Natural killer cell treated with Interleukin-12 subunit alpha and Interleukin-12 subunit beta and Interleukin-15 and Interleukin-18, amount 100 ng/mL, for 72 hours (primary cell): ENCODE measurements at places on chromosomes 7 and 10.

- DNase-seq = no peak
Observed at GRCh38 chr10:49012603-49013002, 73.0 kb upstream of the LRRC18 start.

- no peak for DNase-seq
Observed at GRCh38 chr10:82089327-82089726, 214.3 kb downstream of the NRG3 start.

DNA sequence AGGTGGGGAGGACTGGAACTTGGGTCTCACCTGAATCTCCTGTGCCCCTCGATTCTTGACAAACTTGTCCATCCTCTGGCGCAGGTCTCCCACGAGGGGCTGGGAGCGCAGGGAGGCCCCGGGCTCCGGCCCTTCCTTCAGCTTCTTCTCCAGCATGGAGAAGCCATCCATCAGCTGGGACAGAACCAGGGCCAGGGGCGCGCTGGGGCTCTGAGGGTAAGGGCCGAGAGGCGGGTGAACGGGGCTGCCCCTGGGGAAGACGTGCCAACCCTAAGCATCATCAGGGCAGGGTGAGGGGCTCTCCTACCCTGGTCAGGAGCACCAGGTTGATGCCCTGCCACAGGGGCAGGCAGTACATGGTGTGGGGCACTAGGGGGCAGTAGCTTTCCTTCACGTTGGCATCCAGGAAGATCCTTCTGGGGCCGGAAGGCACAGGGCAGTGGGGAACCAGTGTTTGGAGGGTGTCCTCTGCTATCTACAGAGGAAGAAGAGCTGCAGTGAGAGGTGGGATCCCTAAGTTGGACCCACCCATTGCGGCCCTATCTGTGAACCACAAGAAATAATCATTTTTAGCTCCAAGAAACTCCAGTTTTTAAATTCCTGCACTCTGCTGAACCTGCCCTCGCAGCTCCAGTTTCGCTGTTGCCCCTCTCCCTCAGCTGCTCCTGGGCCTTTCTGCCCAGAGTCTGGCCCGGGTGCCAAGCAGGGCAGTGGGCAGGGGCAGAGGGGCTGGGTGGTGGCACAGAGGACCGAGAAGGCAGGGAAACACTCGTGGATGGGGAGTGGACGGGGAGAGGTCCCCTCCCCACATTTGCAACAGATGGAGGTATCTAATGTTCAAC is 10.8 kb upstream of the PYROXD2 start:
- DNase-seq = no peak

DNA sequence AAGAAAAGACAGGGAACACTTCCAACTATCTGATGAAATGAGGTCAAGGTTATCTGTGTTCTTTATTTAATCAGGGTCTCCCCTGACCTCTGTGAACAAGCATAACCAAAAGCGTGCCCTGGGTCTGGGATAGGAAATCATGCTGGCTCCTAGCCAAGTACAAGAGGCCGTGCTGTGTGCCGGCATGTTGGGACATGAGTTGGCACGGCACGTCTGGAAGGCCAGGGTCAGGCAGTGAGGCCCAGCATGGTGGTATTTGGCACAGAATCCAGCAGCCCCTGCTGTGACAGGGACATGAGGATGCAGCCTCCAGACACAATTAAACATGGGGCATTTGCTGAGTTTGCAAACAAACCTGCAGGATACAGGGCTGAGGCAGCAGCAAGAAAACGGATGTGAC is 320.4 kb downstream of the PLXNA4 start:
- no peak for DNase-seq

- DNase-seq = no peak
Observed at GRCh38 chr10:52322936-52323335, 8.9 kb downstream of the DKK1 start.

DNA sequence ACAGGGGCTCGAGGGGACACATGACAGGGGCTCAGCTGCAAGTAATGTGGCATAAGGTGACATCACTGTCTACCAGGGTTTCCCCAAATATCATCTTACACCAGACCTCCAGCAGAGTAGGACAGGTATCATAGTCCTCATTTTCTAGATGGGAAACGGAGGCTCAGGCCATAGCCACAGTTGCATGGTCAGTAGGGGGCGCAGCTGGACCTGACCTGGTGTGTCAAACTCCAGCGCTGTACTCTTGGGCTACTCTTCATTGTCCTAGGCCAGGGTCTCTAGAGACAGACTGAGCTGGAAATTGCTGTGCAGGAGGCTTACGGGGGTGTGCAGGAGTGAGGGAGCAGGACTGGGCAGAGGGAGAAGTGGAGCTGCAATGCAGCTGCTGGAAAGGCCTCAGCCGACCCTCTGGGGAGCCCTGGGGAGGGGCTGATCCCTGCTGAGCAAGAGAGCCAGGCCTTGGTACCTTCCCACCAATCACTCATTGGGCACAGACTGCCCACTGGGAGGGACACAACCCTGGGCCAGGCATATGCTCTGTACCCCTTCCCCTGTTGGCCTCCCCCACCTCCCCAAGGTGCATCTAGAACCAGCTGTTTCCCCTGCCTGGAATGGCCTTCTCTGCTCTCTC is 89.9 kb downstream of the CDH23 start:
- DNase-seq = no peak

DNA sequence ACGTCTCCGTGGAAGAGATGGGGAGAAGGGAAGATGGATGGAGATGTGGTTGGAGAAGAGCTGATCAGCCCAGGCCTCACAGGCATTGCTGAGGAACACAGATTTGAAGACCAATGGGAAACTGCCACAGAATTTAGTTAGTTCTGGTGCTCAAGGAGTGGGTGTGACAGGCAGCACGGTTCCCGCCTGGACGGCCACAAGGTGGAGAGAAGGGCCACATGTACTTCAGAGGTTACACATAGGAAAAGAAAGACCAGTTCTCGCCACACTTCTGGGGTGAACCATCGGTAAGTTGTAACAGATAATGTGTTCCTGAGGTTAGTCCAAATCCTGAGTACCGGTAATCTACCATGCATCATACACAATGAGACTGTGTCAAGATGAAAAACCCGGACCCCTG is 29.5 kb upstream of the GJD4 start:
- no peak for DNase-seq

DNA sequence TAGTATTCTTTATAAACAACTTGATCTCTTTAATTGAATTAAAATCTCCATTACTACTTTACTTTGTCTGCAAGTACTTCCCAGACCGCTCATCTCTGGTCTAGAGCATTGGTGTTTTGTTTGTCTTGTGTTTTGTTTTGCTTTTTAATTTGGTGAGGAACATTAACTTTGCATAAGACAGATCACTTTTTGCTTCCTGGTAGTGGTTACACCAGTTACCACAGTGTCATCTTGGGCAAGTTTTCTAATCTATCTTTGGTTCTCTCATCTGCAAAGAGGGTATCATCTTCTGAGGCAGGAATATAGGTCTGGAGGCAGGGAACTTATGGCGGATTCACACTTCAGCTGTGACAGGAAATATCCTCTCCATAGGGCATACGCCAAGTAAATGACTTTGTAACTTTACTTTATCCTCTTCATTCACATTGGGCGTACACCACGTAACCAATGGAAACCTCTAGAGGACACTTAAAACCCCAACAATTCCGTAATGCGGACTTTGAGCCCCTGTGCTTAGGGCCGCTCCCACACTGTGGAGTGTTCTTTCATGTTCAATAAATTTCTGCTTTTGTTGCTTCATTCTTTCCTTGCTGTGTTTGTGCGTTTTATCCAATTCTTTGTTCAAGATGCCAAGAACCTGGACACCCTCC is 83.2 kb upstream of the JAZF1 start:
- no peak for DNase-seq

DNA sequence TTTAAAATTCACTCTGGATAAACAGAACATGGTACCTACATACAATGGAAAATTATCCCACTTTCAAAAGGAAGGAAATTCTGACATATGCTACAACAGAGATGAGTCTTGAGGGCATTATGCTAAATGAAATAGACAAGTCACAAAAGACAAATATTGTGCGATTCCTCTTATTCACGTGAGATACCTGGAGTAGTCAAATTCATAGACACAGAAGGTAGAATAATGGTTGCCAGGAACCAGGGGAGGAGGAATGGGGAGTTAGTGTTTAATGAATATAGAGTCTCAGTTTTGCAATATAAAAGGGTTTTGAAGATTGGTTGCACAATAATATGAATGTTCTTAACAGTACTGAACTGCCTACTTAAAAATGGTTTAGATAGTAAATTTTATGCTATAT is 69.8 kb upstream of the WAC start:
- no peak for DNase-seq

GRCh38 chr10:23362069-23362830 is 17.7 kb upstream of the C10orf67 start:
- DNase-seq = no peak

GRCh38 chr7:130441408-130441869 is 623 bp upstream of the CEP41 start:
- DNase-seq = no peak

DNA sequence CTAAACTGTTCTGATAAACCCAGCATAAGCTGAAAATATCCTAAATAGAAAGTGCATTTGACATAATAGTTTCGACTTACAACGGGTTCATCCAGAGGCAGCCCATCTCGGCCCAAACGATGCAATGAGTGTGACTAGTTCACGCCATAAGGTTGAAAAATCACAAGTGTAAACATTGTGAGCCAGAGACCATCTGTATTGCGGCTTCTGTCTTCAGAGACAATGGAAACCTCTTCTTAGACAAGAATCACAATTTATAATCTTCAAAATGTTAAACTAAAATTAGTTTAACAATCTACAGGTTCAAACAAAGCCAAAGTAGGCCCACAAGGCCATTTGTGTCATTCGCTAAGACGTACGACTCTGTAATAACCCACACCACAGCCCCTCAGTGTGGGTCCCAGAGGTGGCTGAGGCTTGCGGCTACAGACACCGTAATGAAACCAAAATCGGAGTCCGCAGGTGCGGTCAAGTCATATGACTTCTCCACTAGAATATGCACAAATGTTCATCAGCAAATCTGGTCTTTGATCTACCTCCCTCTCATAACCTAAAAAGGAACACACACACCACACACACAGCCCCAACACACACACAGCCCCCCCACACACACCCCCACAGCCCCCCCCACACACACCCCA is 81.8 kb downstream of the DIP2C start:
- no peak for DNase-seq

GRCh38 chr10:106360870-106361269 is 803.6 kb downstream of the SORCS1 start:
- DNase-seq = no peak

- DNase-seq = no peak
Observed at GRCh38 chr7:21367537-21367936, 60.3 kb upstream of the SP4 start.

- DNase-seq = no peak
Observed at GRCh38 chr10:128420623-128421022, 294.4 kb upstream of the MKI67 start.

DNA sequence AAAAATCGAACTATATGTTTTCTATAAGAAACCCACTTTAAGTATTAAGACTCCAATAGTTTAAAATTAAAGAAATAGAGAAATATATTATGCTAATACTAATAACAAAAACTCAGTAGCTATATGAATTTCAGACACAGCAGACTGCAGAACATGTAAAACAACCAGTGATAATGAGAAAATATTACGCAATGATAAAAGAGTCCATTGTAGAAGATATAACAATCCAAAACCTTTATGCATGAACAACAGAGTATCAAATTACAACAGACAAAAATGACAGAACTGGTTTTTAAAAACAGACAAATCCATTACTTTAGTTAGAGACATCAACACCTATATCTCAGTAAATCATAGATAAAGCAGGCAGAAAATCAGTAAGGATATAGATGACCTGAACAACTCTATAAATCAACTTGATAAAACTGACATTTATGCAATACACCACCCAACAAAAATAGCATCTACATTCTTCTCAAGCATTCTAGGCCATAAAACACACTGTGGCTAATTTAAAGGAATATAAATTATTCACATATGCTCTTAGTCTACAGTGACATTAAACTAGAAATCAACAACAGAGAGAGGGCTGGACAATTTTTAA is 669.5 kb upstream of the GHITM start:
- no peak for DNase-seq

DNA sequence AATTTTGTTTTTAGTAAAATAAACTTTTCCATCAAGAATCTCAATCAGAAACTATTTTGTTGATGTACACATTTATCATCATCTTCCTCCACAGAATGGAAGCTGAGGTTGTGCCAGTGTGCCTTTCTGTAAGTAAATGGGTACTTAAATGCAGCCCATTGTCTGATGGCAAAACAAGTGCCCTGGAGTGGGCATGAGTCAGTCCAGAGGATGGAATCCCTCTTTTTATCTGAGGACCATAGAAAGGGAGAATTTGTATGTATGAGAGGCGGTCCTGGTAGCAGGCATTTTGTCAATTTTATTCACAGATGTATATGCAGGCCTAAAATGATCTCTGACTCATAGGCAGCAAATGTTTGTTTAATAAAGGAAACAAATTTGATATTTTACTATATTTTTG is 102.1 kb upstream of the MAGI2 start:
- DNase-seq = no peak

DNA sequence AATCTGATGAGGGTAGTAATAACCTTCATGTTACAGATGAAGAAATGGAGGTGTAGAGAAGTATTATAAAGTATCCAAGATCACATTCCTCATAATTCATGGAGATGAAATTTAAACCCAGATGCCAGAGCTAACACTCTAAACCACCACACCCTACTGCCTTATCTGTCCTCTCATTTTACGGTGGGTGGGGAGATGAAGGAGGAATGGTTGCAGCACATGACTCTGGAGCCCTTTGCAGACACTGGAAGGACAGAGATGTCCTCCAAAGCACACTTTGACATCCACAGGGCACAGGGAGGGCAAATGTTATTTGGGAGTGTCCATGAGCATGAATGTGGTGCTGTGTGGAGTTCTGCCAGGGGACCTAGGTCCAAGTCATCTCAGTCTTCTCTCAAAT is 1.1 kb downstream of the PLEKHS1 start:
- DNase-seq = no peak

DNA sequence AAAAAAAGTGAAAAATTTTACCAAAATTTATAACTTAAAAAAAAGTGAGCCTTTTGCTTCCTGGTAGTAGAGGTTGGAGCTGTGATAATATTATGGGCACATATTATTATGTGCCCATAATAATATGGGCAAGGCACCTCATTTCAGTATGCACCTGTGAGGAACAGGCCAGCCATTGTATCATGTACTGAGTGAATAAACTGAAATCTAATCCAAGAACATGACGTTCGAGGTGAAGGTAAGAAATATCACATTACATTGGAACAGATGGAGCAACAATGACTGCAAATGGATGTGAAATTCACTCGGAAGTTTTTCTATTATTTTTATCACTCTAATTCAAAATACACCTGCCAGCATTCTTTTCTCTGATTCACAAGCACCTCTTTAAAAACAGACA is 216.0 kb downstream of the KLF6 start:
- no peak for DNase-seq

DNA sequence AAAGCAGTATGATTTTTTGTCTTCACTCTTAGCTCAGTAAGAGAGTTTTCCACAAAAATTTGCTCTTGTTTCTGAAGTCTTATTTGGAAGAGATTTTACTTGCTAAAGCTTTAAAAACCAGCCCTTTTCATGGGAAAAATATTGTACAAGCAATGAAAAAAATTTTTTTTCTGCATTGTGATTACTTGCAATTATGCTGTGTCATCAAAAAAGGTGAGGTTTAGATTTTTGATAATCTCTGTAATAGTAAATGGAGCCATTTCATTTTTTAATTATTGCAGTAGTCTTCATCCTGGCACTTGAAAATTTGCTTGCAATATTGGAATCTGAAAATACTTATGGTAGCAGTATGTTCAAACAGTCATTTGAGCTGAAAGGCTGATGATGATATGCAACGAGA is 447.4 kb downstream of the SH2D4B start:
- DNase-seq = no peak
